ENCODE measurements at places on chromosomes 13 and 19.
A peak's percentile ranks its signal among the peaks of the same experiment; 100 is the strongest.

- DNase-seq = peak; percentile 30
Observed at GRCh38 chr13:51614350-51614786, 30.1 kb downstream of the WDFY2 start.

DNA sequence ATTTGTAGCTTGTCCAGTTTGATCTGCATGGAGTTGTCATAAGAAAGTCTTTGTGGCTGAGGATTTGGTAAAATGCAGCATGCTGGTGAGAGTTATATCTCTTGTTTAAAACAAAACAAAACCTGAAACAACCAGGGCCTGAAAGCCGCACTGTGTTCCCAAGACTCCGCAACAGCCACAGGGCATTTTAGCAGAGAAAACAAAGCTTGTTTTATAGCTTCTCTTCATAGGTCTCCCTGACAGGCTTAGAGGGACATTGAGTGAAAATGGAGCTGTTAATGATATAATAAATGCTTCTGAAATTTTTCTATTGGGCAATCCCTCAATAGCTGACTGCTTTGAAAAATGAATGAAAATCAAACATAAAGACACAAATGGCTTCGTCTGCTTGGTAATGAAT, 148.7 kb upstream of the RNF113B start:
- no peak for DNase-seq

GRCh38 chr13:91349992-91350911, 2.8 kb downstream of the MIR17HG start:
- no peak for DNase-seq

DNA sequence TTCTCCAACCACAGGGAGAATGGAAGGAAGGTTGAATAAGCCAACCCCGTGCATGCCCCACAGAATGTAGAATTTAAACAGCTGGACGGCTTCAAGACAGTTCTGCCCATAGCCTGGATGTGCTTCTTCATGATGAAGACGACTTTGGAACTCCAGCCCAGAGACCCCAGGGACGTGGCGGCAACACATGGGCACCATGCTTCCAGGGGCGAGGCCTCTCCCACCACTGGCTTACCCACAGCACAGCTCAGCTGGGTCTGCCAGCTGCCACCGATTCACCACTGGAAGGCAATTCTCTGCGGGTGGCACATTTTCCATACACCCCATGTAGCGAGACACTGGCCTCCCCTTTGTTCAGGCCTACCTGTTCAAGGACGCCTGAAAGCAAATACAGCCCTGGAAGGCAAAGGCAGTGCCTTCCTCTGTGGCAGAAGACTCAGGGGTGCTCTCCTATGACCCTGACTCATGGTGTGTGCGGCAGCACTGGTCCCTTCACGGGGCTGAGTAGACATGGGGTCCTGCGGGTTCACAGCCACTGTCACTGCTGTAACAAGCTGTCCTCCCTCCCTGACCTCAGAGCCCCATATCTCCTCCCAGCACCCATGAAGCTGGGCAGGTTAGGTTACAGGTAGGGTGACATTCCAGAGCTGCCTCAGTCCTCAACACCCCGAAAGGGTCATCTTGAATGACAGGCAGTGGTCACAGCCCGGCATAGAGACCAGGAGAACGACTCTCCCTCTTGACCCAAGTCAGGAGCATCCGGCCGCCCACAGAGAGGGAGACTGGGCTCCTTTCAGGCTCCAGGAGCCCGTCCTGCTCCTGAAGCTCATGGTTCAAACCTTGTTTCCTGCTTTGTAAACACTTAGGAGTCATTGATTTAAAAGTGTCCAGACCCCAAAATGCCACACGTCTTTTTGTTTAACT, 72.7 kb downstream of the SPACA7 start:
- DNase-seq = no peak

GRCh38 chr19:8498295-8498694, 4.1 kb downstream of the PRAM1 start:
- no peak for DNase-seq

DNA sequence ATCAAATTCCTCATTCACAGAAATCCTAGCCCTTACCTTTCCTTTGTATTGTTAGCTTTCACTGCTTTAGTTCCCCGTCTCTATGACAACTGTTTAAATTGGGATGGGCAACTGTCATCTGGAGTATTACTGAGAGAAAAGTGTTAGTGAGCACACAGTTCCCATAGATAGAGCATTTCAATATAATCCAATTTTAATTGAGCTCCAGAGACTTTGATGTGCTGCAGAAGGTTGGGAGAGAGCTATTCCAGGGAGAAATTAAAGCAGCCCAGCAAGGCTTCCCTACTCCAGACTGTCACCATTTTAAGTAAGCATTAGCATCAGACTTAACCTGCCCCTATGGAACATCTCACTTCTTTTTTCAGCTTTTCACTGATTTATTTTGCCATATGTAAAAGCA, 55.0 kb upstream of the MAB21L1 start:
- DNase-seq = no peak

DNA sequence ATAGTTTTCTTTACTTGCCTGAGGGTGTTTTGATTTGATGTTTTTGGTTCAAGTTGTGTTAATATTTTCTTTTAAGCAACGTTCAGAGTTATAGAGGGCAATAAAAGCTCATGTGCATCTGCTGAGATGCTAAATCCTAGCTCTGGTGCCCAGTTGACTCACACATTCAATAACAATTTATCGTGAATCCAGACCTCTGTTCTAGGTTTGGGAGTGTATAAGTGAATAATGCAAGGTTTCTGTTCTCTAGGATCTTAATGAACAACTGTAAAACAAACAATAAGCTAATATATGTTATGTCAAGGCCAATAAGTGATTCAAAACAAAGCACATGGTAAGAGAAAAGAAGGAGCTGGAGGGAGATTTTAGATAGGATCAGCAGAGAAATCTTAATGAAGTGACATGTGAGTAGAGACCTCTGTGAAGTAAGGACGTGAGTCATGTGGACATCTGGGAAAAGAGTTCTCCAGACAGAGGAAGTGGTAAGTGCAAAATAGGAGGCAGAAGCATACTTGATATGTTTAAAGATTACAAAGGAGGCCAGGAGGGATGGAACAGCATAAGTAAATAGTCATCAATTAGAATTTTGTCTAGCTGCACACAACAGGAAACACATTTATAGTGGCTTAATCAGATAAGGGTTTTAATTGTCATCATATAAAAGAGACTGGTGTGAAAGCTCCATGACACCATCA, 278.5 kb upstream of the HTR2A start:
- no peak for DNase-seq

DNA sequence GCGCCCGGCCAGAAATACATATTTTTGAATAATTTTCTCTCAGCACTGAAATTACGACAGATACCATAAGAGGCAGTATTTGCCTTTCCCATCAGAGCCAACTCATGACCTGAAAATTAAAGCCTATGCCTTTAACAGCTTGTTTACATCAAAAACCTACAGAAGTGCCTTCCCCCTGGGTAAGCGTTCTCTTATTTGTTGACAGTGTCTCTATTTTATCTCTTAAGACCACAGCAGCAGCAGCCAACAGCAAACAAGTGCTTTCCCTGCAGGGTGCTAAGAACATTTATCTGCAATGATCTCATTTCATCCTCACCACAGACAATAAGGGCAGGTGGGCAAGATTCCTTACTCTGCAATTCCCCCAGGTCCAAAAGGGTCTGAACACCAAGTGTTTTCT, 6.0 kb downstream of the AKAP8L start:
- DNase-seq = no peak

GRCh38 chr13:75738841-75739240, 102.7 kb downstream of the LMO7 start:
- DNase-seq = no peak

DNA sequence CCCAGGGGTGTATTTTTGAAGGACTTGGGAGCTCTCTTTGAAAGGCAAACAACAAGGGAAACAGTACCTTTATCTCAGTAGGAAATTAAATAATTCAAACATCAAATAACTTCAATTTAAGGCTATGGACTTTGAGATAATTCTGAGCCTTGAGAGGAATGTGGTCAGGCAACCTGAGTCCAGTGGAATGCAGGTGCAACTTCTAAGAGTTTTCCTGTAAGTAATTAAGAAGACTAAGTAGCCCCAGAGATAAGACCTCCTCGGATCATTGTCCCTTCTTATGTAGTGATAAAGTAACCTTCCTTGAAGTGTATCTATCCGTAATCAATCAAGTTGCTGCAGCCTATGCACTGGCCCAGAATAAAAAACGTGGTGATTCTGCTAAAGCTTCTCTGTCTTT, 29.2 kb downstream of the ZNF701 start:
- no peak for DNase-seq

DNA sequence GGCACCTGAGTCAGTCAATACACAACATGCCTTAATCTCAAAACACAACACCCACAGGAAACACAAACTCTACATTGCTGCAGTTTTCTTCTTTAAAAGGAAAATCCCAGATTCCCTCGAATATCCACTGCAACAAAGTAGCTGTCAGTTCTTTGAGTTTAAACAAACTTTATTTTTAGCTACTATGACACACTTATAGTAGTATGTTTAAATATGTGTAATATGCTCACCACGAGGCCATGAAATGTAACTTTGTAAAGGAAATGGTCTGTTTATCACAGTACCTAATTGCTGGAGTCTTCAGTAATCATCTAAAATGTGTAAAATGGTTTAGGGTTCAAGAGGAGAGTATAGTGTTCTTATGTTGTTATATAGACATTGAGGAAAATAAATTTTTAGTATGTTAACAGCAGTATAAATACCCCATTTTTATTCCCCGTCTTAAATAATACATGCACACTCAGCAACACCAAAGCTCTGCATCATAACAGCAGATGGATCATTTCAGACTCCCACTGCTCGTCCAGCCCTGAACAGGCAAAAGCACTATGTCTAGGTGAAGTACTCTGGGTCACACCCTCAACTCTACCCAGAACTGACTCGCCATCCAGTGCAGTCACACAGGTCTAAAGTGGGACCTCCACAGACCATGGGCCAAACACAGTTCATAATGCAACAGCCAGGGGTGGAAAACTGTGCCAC, 20.6 kb downstream of the TUBGCP3 start:
- no peak for DNase-seq

- no peak for DNase-seq
Observed at GRCh38 chr13:105297839-105298238, 1237.6 kb downstream of the EFNB2 start.

GRCh38 chr13:77353995-77354394, 27.1 kb upstream of the MYCBP2 start:
- no peak for DNase-seq

- no peak for DNase-seq
Observed at GRCh38 chr19:48445256-48445605, 552 bp upstream of the GRWD1 start.

DNA sequence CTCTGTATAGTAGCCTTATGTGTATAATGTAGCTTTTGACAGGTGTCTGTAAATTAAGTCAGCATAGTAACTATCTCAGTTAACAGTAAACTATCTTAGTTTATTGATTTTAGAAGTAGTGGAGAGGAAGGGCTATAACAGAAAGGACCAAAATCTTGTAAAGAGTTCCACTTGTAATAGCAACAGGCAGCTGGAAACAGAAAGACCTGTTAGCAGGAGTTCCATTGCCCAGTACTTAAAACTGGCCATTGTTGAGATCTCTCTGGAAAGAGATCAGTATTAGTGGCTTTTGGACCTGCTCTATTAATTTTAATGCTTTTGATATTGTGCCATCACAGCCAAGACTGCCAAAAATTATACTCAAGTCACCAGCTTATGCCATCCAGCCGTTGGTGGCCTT, 32.0 kb upstream of the GARRE1 start:
- DNase-seq = no peak

DNA sequence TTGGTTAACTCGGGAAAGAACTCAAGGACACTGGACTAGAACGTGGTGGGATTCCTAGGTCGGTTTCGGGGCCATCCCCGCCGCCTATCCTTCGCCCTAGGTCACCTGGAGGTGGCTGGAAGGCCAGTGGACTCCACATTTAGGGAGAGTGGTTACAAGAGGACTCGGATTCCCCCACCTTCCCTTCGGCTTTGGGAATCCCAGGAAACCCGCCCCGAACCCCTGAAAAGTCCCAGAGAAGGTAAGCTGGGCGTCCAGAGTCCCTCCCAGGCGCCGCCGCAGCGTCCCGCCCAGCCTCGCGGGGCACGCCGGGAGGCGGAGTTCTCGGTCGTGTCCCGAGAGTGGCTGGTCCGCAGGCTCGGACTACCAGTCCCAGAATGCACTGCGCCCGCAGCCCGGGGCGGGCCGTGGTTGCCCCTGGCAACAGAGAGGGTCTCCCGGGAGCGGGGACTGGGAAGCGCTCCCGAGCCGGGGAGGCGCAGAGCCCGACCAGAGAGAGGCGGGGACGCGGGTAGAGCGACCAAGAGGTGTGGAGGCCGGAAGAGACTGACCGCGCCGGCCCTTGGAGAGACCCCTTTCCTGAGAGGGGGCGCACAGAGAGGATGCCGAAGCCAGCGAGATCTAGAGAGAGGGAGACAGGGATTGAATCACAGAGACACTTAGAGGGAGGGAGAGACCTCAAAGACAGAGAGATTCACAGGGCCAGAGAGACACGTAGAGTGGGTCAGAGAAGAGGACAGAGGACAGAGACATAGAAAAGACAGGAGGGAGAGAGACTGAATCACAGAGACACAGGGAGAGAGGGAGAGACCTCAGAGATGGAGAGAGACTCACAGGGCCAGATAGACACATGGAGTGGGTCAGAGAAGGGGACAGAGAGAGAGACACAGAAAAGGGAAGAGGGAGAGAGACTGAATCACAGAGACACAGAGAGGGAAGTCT, 2.6 kb upstream of the PRKCG start:
- DNase-seq = peak; percentile 65

DNA sequence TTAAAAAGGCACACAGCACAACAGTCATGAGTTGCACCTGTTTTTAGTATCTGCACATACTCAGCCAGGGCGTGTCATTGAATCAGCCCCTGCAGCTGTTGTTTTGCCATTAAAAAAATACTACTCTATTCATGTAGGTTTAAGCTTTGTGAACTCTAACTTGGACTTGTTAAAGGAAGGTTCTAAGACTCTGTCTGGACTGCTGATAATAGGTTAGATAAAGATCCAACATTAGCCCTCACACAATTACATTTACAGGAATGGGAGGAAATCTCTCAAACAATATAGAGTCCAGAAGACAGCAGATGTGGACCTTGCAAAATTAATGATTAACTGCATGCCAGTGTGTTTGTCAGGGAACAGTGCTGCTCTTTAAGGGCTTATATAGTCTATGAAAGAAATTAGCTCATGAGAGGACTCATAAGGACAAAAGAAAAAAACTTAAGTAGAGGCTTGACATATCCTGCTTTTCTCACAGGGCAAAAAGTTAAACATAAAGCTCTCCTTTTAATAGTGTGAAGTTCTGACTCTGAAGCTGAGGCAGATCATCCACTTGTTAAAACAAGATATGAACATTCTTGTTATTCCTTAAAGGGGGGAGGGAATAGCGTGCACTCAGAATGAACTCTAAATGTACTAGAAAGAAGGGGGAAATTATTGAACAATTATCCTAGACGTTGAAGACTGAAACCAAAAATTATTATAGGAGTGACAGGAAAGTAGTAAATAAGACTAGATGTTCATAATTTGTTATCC, 243.6 kb downstream of the NDFIP2 start:
- DNase-seq = no peak

GRCh38 chr13:50742968-50743367, 100.5 kb downstream of the DLEU7 start:
- DNase-seq = no peak

GRCh38 chr13:26335158-26335557, 81.2 kb downstream of the CDK8 start:
- DNase-seq = no peak
